ENCODE measurements at places on chromosomes 2 and 18.

- DNase-seq, result no peak
These were observed 815.1 kb downstream of the CPS1 start for GRCh38 chr2:211371465-211371864.

DNA sequence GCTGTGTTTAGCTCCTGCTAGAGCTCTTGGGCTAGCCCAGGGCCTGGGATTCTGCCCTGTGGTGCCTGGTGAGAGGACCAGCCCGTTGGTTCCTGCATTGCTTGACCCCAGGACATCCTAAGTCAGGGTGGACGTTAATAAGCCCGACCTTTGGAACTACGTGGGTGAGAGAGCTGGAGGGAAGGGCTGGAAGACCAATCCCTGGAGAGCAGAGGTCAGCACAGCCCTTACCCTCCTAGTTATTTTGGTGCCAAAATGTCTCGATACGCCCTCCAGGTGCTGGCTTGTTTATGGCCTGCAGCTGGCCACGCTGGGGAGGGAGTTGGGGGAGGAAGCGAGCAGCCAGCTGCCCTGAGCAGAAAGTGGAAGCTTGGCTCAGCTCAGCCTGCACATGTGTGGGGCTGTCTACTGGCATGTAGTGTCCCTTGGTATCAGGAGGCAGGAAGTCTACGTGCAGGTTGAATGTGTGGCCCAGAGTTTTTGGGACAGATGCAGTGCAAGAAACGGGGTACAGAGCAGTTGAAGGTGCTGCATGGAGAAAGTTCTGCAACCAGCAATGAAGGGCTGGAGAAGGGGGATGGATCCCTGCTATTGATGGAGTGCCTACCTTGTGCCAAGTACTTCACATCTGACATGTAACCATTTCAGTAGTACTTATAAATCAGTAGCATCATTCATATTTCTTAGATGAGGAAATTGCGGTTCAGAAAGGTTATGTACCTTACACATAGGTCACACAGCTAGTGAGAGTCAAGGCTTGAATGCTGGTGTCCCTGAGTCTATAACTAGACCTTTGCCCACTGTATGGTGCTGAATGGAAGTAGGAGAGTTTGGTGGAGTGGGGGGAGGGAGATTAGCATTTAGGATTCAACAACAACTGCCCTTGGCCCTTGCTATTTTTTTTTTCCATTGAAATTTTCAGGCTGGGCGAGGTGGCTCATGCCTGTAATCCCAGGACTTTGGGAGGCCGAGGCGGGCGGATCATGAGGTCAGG is 5.0 kb upstream of the DGKD start:
- DNase-seq, result no peak

DNA sequence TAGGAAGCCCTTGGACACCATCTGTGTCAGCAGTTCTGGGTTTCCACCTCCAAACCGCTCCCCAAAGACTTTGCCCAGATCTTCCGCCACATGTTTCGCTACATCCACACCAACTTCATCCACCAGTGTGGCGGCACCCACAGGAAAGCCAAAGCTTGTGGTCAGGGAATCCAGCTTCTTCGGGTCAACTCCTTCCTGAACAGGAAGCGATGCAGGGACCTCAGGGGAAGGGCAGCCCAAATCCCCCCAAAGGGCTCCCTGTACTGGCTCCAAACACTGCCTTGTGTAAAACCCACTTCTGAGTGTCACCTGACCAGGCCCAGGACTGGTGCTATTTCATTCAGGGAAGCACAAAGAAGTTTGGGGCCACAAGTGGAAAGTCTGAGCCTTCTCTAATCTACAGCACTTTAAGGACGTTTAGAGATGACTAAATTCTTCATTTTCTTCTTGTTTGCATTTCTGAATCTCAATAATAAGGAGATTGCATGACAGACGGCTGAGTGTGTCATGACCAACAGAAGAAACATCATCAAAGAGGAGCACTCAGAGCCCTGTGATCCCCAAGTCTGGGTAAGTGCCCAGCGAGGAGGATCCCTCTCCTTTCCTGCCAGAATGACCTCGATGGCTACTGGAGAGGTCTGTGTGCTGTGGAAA is 20.8 kb downstream of the GAREM2 start:
- no peak for DNase-seq

DNA sequence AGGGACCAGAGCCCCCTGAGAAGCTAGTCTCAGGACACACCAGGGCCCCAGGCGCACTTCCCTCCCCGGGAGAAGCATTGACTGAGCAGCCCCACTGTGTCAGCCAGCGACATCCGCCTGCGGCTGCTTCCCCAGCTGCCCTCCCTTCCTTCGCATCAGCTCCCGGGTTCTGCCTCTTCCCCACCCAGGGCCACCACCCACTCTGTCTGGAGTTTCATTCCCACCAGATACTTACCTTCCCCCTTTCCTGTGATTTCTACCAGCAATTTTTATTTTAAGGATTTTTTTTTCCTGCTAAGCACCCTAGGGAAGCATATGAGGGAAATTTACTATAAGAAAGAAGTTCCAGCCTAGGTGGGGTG is 99.2 kb downstream of the SMAD7 start:
- no peak for DNase-seq

DNA sequence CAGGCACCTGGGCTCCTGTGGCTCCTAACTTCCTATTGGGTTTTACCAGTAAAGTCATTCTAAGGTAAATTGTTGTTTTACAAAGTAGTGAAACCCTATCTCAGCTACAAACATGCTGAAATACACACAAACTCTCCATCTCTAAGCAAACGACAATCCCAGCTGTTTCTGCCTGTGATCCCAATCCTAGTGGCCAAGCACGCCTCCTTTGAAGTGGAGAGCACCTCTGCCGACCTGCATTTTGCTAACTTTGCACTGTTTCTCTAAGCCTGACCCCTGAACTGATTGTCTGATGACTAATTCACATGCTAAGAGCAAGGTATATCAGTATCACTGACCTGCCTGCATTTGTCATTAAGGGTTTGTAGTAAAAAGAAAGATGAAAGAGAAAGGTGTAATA is 124.3 kb downstream of the PAX3 start:
- peak; percentile 68 for DNase-seq

DNA sequence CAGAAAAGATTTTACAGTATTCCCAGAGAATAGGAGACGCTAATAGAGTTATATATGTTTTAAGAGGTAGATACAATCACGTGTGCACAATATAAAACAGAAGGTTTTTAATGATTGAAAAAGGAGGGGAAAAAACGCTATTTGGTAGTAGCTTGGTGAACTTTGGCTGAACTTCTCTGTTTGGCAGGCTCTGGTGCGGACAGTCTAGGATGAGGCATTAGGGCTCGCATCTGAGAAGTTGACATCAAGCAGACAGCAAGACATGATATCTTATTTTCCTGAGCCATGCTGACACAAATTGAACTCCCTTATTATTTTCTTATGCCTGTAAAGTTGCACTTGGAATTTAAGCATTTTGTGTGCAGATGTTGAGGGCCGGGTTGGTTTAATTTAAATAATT is 176.6 kb downstream of the EN1 start:
- peak; percentile 57 for DNase-seq

- no peak for DNase-seq
These were observed 1137.7 kb upstream of the DDX18 start for GRCh38 chr2:116676776-116677175.

GRCh38 chr2:168705534-168706470 is 96.6 kb upstream of the NOSTRIN start:
- DNase-seq, result no peak

DNA sequence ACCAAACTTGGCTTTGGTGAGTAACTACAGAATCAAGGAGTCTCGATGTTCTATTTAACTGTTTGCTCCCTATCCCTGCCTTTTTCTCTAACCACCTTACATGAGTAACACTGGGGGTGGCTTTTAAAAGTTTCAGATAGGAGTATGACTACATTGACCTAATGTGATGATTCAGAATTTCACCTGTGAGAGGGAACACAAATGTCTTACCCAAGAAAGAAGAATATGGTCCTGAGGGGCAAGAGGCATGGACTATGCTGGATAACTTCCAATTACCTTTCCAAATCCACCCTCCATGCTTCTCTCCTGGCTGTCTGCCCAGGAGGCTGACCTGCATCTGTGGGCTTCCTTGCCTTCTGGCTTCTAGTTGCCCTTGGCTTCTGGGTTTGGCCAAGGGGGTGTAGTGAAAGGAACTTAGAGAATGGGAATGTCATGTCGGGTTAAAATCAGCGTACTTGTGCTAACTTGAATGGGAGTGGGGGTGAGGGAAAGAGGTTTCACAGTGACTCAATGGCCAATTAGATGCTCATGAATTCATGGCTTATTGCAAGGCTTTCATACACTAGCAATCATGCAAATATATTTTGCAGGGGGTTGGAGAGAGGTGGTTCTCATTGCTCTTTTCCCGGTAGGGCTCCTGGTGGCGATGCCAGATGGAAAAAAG is 5.3 kb upstream of the IL36G start:
- DNase-seq, result no peak

GRCh38 chr2:102761763-102762162 is at the start of gene TMEM182:
TSS of gene TMEM182 (plus strand) at chr2:102762031. CDS start at chr2:102762218, 187 bp downstream.
- DNase-seq, result no peak

DNA sequence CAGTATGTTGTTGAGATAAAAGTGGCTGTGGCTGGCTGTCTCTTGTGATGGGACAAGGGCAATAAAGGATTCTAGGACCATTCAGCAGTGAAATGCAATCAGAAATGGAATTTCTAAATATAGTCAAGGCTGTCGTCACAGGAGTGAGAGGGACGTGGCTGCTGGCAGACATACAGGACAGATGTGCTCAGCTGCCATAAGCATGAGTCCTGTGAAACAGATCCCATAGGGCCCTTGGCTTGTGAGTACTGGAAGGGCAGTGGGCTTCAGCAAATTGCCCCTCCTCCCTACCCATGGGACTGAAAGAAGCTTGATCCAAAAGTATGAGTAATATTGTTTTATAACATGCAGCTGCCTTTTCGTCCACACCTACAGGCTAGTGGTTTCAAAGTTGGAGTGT is 4.2 kb upstream of the CNNM3 start:
- no peak for DNase-seq

DNA sequence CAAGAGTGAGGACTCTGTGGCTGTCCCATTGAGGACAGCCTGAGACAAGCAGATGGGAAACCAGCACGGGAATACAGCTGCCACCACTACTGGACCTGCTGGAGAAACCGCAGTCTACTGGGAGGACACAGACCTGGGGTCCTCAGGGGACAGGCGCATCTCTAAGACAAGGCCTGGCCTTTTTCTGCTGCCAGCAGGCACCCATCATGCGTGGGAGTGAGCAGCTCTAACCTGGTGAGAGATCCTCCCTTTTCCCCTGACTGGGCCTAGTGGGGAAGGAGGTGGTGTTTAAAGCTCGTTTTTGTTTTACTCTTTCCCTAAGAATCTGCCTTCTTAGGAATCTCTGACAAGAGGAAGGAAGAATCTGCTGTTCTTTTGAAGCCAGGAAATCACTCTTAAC is 36.6 kb downstream of the CYRIA start:
- no peak for DNase-seq

GRCh38 chr2:125296742-125297141 is 1271.7 kb downstream of the CNTNAP5 start:
- no peak for DNase-seq

DNA sequence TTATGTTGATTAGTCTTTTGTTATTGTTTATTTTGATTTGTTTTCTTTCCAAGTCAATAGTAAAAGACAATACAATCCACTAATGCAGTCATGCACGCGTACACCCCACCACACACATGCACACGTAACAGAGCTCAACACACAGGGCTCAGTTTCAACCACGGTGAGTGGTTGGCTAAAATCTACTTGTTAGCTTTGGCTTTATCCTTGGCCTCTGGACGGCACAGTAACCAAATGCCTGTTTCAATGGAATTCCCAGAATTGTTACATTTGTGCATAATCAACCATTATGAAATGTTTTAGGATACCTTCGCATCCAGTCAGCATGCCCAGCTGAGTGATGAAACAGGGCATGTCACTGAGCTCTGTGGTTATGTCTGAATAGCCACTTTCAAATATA is 53.2 kb downstream of the NYAP2 start:
- no peak for DNase-seq

DNA sequence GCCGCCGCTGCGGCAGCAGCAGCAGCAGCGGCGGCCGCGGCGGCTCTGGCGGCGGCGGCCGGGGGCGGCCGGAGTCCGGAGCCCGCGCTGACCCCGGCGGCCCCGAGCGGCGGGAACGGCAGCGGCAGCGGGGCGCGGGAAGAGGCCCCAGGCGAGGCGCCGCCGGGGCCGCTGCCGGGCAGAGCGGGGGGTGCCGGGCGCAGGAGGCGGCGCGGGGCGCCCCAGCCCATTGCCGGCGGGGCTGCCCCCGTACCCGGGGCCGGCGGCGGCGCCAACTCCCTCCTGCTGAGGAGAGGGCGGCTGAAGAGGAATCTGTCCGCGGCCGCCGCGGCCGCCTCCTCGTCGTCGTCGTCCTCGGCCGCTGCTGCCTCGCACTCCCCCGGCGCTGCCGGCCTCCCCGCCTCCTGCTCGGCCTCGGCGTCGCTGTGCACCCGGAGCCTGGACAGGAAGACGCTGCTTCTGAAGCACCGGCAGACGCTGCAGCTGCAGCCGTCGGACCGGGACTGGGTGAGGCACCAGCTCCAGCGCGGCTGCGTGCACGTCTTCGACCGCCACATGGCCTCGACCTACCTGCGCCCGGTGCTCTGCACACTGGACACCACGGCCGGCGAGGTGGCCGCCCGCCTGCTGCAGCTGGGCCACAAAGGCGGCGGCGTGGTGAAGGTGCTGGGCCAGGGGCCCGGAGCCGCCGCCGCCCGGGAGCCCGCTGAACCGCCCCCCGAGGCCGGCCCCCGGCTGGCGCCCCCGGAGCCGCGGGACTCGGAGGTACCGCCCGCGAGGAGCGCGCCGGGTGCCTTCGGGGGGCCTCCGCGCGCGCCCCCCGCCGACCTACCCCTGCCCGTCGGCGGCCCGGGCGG is 646 bp downstream of the PHLPP1 start:
- no peak for DNase-seq

GRCh38 chr18:44386401-44386800 is 294.3 kb upstream of the SETBP1 start:
- no peak for DNase-seq

GRCh38 chr2:73896362-73897239 is 3.8 kb downstream of the ACTG2 start:
- DNase-seq, result no peak

DNA sequence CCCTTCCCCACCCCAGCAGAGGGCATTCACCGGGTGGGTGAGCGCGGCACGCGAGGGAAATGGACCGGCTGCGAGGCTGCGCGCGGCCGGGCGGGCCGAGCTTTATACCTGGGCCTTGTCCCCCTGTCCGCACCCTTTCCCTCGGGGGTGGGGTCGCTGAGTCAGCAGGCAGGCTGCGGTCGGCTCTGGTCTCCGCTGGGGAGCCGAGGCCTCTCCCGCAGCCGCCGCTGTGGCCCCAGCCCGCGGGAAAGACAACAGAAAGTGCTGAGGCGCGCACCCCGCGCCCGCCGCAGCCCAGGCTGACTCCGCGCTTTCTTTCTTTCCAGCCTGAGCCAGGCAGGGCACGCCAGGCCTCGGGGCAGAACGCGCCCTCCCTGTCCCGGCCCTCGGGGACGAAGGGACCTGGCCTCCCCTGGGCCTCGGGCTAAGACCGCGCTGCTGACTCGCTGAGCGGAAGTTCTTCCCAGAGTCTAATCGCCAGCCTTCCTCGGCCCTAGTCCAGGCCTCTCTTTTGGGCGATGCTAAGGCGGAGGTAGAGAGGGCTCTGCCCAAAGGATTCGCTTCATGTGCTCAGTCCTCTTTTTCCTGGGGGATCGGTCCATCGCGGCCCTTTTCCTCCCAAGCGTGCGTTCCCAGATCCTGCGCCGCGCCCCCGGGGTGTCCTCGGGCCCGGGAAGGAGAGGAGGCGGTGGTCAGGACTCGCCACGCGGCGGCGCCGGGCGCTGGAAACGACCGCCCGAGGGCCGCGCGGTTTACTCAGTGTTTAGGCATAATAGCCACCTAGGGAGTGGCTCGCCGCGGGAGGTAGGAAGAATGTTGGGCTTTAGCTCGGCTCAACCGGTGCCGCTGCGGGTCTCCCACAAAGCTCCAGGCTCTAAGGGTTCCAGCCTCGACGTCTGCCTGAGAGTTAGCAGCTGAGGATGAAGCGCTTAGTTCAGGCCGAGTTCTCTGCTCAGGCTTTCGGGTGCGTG is at the start of gene CRYBA2:
CRYBA2 (minus strand) TSS at position 78 of the 971 bp plus-strand sequence. CDS start 246 bp downstream, outside the sequence.
- DNase-seq, result no peak

Measured in esophagus muscularis mucosa (tissue), 4 donors.